ENCODE measurements at places on chromosomes 6 and 20.

- DNase-seq = no peak
Observed at GRCh38 chr6:168640768-168641167, 199.8 kb downstream of the SMOC2 start.

DNA sequence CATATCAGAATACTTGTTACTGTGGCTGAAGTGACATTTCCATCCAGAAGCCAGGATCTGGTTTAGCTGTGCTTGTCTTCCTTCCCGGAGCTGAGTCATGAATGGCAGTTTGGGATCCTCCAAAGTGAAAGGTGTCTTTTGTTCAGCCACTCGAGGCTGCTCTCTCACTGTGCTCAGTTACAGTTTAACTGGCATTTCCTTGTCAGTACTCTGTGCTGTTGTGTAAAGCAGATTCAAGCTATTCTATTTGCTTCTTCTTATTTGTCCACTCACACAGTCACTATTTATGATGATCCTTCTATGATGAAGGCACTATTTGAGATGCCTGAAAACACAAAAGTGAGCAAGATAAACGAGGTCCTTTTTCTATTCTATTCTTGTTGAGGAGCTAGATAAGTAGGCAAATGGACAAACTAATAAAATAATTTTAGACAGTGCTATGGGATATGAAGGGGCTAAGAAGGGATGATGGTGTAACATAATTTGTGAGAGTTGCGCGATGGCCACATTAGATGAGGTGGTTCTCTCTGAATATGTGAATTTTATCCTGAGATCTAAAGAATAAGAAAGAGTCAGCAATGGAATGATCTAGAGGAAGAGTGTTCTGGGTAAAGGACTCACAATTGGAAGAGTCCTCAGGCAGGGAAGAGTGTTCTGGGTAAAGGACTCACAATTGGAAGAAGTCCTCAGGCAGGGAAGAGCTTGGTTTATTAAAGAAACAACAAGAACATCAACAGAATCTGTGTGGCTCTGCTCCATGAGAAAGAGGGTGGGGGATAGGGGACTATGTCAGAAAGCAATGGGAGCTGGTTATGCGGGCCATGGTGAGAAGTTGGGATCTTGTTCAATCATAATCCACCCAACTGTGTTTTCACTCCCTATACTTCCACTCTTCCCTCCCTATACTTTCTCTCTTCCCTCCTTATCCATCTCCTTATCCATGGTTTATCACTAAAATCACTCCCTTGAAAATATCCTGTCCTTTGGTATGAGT is 40.1 kb downstream of the CYP24A1 start:
- no peak for DNase-seq

- no peak for DNase-seq
Observed at GRCh38 chr6:11682561-11682975, 96.0 kb downstream of the ADTRP start.

GRCh38 chr6:13190376-13190775 is 138.0 kb downstream of the TBC1D7 start:
- DNase-seq = no peak

DNA sequence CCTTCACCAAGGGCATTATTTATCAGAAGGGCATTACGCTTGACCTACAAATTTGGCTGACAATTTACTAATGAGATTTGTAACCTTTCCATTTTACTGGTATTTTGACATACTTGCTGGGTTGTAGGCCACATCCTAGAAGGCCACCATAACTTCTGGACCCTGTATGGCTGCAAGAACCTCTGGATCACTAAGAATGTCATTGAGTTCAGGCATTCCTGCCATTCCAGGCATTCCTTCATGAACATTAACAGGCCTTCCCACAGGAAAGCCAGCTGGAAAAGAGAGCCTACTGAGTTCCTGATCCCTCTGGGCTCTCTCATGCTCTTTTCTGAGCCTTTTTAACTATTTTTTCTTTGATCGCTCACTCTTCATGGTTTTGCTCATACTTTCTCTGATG is 28.4 kb upstream of the SLC35A1 start:
- no peak for DNase-seq

DNA sequence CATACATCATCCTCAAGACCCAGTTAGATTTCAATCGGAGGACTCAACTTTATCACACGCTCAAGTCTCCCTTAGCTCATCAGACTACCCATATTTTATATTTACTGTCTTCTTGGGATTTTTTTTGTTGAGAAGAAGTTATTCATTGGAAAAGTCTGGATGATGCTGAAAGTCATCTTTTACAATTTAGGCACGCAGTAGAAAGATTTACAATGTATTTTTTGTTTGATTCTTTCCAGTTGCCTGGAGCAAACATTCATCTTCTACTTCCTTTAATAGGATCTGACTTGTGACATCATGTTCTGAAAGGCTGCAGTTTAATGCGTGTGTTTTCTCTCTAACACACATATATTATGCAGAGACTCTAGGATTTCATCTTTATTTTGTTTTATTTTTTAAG is 235.7 kb downstream of the DOK5 start:
- no peak for DNase-seq

DNA sequence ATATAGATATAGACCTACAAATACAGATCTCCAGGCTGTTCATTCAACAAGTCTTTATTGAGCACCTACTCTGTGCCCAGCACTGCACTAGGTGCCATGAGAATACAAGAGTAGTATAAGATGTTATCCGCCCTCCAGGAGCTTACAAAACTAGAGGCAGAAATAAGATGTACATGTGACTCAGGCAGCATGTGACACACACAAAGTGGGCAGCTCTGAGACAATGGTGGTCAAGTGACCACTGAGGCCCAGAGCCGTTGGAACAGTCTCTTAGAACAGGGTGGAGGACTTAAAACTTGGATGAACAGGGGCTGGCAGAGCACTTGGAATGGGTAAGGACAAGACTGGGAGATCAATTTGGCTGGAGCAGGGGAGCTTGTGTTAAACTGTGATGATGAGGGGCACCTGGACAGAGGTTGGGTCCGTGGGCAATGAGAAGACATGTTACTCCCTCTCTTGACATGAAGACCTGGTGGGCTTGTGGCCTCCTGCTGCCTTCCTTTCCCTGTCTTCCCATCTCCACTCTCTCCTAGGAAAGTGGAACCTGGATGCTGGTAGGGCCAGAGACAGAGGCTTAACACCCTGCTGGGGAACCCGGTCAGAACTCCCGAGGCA is 21.2 kb downstream of the TRIM15 start:
- DNase-seq = no peak

- peak; percentile 18 for DNase-seq
Observed at GRCh38 chr6:6712449-6713403, 124.2 kb downstream of the LY86 start.

DNA sequence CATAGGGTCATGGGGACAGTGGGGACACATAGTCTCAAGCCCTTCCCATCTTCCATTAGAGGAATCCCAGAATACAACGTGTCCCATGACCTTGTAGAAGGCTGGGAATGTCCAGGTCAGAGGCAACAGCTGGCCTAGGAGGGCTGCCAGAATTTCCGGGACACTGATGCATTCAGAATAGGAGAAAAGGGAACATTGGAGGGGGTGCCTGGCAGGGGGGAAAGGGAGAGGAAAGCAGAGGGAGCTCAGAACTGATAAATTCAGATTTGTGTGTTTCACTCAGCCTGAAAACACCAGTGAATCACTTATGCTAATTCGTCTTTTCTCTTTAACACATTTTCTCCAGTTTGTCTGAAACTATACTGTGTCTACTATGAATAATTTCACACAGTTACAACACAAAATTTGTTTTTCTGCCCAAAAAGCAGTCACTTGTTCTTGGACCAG is 35.5 kb upstream of the BMP2 start:
- DNase-seq = peak; percentile 77

DNA sequence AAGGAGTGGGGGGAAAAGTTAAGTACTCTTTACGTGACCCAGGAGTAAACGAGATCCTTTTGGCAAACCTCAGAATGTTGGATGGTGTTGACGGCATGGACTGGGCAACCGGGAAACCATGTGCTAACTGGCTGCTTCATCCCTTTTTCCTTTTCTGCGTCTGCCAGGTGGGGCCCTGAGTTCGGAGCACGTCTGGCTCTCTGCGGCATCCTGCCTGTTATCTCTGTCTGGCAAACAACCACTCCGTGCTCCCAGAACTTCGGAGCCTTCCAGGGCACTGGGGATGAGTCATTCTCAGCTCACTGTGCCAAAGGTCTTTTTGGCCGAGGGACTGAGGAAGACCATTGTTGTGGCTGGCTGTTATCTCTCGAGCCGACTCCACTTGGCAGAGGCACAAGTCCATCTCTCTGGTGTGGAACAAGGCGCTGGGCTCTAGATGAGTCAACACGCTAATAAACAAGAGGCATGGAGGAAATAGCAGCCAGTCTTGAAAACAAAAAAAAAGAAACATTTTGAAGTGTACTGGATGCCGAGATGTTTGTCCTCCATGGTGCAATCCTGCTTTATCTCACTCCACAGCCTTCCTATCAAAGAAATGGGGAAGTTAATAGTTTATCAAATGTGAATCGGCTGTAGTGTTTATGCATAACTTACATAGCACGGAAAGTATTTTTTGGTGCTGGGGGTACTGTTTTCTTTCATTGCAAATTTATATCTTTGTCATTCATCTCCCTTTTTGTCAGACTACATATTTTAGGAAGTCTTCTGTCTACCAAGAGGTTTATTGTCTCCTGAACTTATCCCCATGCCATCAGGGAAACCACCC is 64.6 kb upstream of the TXNDC5 start:
- peak; percentile 89 for DNase-seq

GRCh38 chr6:82374516-82374915 is 10.9 kb downstream of the TPBG start:
- DNase-seq = no peak

DNA sequence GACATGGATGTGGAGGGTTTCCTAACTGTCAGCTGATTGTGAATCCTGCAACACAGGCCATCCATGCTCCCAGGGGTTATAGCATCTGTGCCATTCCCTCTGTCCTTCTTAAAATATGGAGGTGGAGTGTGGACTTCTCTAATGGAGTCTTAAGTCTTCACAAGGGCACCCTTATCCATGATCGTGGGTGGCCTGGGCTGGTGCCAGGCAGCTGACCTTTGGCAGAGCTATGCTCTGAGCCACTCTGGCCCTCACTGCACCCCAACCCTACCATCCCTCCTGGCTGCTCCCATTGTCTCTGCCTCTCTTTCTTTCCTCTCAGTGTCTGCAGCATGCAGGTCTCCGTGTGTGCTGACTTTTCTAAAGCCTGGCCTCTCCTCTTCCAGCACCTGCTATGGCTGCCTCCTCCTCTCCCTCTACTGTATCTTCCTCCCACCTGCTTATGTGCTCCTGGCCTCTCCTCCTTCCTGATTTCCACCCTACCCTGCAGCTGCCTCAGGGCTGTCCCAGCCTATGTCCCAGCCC is 11.2 kb upstream of the PCMTD2 start:
- no peak for DNase-seq

DNA sequence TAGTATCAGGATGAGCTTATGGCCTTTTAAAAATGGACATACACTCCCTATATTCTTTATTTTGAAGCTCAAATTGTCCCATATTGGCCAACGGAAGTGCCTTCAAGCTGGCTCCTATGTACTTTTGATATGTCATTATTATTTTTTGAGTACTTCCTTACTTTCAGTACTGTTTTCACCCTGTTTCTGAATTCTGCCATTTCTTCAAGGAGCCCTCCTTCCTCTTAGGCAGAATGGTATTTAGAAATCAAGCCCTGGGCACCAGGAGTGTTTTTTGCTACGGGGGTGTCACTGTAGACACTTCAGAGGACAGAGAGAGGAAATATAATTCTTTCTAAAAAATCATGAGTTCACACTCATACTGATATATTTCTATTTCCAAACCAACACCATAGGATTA is 5.5 kb upstream of the MYLK4 start:
- no peak for DNase-seq

GRCh38 chr6:26360451-26361416 is 4.3 kb upstream of the BTN3A2 start:
- no peak for DNase-seq

GRCh38 chr6:89494131-89494793 is 61.3 kb downstream of the ANKRD6 start:
- no peak for DNase-seq

DNA sequence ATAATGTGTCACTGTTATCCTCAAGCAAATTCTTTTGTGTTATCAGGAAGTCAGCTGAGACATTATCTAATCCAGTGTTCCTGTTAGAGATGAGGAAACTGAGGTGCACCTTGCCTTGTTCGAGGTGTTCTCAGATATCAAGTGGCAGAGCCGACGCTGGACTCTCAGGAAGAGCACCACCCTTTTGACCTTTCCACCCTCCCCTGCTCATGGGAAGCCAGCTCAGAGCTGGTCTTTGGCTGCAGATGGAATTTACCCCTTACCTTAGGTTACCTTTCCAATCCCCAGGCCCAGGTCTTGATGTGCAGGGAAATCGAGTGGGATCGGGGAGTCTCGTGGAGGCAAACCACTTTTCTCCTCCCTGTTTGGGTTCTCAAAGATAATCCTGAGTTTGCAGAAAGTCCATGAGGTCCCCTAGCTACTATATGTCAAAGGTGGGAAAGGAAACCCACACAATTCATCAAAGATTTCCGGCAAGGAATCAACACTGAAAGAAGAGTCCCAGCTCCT is 62.9 kb upstream of the PIM1 start:
- no peak for DNase-seq

- DNase-seq = no peak
Observed at GRCh38 chr6:141593311-141593710, 539.4 kb upstream of the GJE1 start.

- DNase-seq = no peak
Observed at GRCh38 chr6:83443516-83443915, 12.7 kb upstream of the ME1 start.

GRCh38 chr6:108168501-108169463 is 3.0 kb downstream of the NR2E1 start:
- DNase-seq = no peak

- DNase-seq = no peak
Observed at GRCh38 chr6:6315660-6316059, 4.8 kb downstream of the F13A1 start.

GRCh38 chr6:146354451-146354850 is 189.2 kb upstream of the RAB32 start:
- no peak for DNase-seq

- no peak for DNase-seq
Observed at GRCh38 chr20:45313943-45314342, 5.8 kb upstream of the MATN4 start.

- no peak for DNase-seq
Observed at GRCh38 chr6:49550492-49551077, at the start of gene C6orf141. Gene C6orf141, plus strand, starts transcription at chr6:49550668. Its CDS starts 125 bp downstream, at chr6:49550793.

DNA sequence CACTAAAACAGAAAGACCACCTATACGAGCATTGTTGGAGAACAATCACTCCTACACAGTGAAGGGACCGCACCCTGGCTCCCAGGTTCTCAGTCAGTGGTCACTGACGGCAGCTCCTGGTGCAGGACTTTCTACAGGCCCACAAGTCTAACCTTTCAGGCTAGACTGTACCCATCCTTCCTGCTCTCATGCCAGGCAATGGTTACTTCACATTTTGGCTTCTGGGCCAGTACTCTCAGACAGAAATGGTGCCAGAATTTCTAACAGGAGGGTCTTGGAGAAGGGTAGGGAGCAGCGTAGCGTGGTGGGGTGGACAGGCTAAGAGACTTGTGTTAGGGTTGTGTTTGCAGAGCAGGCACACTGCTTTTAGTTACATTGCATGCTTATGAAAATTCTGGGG is 12.1 kb downstream of the TOMM34 start:
- no peak for DNase-seq
